Activated gamma-delta T cell treated with Interleukin-2 at 50 U/mL for 16 hours (primary cell): ENCODE measurements at places on chromosomes 4 and X.

- no peak for DNase-seq
These were observed 3.5 kb upstream of the SH3BP2 start for GRCh38 chr4:2789351-2789750.

DNA sequence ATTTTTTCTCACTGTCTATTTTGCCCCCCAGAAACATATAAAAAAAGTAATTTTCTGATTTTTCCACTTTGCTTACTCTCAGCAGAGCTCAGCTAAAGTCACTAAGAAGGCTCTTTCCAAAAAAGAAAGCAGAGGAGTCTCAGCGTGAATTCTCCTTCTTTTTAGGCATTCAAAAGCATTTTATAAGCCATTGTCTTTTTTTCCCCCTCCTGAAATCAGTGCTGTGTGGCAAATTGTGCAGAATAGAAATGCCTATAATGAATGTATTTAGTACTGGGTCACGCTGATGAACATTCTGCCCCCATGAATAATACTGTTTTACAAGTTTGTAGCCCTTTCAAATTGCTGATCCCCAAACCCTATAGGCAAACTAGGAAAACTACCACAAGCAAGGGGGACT is 1.6 kb upstream of the PCDH18 start:
- DNase-seq = no peak

- no peak for DNase-seq
These were observed 8.2 kb downstream of the KLHL4 start for GRCh38 chrX:87525771-87526229.

DNA sequence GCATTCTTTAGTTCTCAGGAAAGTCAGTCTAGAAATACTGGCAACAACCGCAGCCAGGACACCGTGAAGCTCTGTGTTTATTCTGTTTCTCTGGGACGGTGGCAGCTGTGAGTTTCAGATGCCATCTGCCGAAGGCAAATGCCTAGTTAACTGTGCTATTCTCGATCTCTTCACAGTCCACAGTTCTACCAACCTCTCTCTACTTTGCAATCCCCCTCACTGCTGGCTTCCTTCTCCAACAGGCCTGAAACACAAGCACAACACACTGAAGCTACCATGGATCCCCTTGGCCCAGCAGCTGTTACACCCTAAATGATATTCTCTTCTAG is 118.8 kb downstream of the ZNF827 start:
- no peak for DNase-seq

DNA sequence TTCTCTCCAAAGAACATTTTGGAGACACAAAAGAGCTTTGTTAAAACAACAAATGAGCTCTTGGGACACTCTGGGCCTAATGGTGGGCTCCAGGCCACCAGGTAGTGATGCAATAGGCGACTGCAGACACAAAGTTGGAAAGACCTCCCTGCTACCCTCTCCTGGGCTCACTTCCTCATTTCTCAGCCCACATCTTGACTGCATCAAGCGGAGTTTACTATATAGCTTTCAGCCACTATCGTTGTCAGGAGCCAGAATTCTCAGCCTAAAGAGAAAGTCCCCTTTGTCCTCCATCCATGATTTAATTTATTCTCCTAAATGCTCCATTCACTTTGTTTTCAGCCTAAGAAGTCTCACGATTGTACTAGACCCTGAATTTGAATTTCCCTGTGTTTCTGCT is 114.9 kb downstream of the EFHC2 start:
- DNase-seq = no peak

- no peak for DNase-seq
These were observed 838.2 kb downstream of the RAPGEF2 start for GRCh38 chr4:159941076-159941475.

- DNase-seq = no peak
These were observed 171.4 kb downstream of the SH3KBP1 start for GRCh38 chrX:19715711-19716638.

GRCh38 chr4:3248811-3249661 is at the start of gene MSANTD1:
MSANTD1 (plus strand) TSS chr4:3249159; CDS start chr4:3249223, 64 bp downstream.
- DNase-seq = no peak

DNA sequence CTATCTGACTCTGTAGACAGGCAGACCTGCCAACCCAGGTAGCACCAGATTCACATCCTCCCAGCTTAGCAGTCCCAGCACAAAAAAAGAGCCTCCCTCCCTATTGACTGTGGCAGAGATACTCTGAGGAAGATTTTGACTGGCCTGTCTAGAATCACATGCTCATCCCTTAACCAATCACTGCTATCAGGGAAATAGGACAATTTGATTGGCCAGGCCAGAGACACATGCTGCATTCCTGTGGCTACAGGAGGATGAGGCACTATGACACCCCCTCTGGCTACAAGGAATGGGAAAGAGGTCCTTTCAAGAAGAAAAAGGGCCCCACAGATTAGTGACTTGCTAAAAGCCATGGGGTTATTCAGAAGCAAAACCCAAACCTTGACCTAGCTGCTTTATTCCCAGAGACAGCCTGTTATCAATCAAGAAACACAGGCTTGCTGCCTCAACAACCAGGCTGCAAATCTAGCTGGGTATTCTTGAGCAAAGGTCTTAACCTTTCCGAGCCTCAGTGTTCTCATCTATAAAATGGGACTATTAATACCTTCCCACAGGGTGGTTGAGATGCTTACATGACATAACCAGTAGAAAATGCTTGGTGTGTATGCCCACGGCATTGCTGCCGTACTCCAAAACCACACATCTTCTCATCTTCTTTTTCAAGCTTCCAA is 147.6 kb downstream of the BCOR start:
- DNase-seq = no peak

DNA sequence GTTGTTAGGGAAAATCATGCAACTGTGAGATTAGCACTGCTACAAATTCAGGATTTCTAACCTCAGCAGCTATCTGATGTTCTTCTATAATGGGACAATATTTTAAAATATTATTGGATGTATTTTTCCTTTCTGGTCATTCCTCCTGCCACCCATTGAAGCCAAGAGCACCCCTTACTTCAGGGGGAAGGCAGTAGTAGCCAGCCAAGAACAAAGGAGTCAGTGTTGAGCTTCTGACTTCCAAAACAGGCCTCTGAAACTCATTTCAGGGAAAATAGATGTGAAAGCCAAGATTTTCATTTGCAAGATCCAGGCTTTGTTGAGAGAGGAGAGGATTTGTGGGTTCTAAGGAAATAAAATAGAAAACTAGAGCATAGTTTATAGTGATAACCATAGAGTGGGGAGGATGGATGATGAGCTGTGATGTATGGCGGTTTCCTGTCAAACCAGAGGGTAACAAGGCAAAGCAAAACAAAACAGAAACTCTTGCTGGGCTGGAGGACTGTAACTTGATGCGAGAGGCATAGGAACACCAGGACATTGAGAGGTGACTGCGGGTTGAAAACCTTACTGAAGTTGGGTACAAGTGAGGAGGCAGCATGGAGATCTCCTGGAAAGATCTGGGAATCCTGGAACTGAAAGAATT is 173.7 kb upstream of the LEF1 start:
- DNase-seq = peak; percentile 7

GRCh38 chr4:20378181-20378580 is 126.5 kb downstream of the SLIT2 start:
- DNase-seq = no peak

DNA sequence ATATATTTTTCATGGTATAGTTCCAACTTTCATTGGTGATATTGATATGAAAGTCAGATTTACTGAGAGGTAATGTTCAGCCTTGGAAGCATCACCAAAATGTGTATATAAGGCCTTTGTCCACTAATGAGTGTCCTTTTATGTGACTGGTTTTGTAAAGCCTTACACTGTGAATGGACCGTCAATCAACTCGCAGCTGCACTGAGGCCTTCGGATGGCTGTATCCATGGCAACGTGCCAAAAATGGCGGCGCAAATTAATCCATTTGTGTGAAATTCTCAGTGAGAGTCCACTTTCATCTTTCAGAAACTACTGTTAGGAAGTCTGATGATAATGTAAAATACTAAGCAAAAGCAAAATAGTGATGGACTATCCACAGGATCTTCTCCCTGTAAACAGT is 131.7 kb downstream of the SPCS3 start:
- no peak for DNase-seq

DNA sequence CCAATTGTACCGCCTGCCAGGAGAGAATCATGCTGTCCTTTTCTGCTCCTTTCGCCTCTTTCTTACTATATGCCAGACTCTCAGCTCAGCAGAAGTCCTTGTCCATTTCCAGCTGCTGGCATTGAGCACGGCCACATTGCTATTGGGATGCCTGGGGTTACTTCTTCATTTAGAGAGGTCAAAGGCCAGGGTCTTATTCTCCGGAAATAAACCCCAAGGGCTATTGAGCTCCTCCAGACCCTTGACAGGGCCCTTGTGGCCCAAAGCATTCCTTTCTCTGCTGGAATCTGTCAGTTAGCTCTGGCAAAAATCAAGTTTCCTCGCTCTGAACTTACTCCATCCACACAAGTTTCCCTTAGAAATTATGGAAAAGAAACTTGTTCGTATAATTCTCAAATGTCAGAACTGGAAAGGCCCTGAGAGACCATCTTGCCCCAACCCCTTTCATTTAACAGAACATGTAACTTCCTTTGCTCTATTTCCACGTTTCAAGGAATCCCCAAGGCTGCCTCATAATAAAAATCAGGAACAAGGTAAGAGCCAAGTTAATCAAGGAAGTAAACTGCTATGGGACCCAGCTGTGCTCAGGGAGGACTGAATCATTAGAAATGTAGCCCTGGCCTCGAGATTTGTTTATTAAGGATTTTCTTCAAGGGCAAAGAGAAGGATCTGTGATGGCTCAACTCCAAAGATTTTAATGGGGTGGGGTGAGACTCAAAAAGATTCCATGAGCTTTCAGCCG is 11.8 kb downstream of the AKAP4 start:
- no peak for DNase-seq

DNA sequence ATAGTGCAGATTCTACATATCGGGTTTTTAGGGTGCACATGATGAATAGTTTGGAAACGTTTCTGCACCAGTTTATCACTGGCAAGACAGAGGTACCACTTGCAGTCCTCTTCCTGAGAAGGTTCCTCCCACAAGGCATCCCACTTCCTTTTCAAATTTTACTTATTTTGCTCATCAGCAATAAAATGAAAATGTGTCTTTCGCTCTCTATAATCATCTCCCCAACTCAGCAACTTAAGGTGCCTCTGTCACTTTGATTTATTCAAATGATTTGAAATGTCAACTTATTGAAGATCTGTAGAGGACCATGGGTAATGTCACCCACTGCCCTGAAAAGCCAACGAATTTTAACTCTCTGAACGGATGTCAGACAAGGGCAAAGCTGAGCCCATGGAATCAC is 53.2 kb downstream of the VGLL1 start:
- DNase-seq = no peak

GRCh38 chr4:121668368-121669162 is 28.2 kb downstream of the ANXA5 start:
- no peak for DNase-seq

DNA sequence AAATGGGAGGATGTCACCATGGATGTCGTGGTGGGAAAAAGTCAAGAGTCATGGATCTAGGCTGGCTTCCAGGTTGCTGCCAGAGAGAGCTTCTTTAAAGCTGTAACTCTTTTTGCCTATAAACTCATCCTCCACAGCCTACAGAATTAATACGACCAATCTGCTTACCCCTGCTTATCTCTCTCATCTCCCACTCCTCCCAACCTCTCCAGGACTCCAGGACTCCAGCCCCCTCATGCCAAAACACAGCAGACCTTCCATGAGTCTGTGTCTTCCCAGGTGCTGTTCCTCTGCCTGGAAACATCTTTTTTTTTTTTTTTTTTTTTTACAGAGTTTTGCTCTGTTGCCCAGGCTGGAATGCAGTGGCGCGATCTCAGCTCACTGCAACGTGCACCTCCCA is 15.3 kb upstream of the SLC10A4 start:
- DNase-seq = no peak

DNA sequence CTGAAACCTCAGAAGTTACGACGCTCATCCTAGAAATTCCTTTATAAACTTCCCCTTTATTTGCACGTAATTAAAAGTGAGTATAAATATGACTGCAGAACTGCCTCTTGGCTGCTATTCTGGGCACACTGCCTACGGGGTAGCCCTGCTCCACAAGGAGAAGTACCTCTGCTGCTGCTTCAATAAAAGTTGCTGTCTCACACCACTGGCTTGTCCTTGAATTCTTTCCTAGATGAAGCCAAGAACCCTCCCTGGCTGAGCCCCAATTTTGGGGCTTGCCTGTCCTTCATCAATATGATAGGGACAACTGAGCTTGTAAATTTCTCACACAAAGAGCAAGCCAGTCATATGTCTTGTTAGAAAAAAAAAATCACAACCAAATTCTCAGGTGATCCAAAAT is 115.8 kb downstream of the VEGFC start:
- no peak for DNase-seq

DNA sequence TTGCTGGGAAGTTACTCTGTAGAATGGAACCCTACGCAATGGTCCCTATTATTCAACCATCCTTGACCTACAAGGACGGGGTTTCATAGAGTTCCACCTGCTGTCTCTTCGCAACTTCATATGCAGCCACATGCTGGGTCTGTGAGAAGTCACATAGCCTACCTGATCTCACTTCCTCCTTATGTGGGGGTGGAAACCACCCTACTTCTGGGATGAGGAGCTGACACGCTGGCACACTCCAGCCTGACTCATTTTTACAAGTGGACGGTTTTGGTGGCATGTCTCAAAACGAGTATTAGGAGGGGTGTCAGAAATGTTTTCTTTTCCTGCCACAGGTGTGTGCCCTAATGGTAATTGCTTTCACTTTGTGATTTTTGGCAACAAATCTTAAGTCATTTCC is 36.8 kb upstream of the ARSD start:
- no peak for DNase-seq

DNA sequence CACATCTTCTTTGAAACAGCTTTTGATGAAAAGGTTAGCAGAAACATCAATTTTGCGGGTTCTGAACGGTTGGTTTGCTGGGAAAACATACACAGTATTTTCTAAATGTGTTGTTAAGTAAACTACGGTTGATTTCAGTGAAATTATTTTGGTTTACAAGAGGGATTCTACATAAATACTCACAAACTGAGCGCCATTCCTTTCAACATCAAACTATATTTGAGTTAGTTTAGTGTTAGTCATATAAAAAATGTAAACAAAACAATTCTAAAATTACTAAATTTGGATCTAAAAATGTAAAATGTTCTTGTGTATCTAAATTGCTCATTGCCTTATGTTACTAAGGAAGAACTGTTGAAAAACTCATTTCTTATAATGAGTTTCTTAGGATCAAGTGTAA is 425.6 kb downstream of the PCDH18 start:
- DNase-seq = no peak
